ENCODE measurements at places on chromosomes 7 and 10.

DNA sequence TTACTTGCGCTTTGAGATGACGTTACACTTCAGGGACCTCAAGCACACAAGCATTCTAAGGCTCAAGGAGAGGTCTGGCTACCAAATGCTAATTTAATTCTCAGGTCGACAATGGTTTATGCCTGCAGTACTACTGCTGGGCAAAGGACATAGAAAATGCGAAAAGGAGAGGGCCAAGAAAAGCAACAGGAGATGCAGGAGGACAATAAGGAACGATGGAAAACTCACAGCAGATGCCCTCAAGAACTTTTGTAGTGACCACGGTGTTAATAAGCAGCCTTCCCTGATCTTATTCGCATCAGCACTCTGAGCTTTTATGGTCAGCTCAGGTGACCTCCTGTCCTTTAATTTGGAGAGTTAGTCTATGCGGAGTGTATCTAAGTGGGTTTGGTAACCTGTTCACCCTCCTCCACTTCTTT, 146.3 kb downstream of the GPR85 start:
- DNase-seq: no peak

DNA sequence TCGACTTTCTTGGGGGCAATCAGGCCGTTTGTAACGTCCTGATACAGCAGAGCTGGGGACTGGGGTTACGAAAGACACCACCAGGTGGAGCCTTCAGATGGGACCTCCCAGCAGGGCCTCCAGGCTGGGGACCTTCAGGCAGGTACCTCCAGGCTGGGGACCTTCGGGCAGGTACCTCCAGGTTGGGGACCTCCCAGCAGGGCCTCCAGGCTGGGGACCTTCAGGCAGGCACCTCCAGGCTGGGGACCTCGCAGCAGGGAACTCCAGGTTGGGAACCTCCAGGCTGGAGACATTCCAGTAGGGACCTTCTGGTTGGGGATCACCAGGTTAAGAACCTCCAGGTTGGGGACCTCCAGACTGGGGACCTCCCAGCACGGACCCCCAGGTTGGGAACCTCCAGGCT, 23.5 kb upstream of the GPR146 start:
- no peak for DNase-seq

GRCh38 chr7:157718303-157719007, 381.7 kb downstream of the DNAJB6 start:
- no peak for DNase-seq

GRCh38 chr7:137130751-137131158, 212.8 kb downstream of the PTN start:
- no peak for DNase-seq

DNA sequence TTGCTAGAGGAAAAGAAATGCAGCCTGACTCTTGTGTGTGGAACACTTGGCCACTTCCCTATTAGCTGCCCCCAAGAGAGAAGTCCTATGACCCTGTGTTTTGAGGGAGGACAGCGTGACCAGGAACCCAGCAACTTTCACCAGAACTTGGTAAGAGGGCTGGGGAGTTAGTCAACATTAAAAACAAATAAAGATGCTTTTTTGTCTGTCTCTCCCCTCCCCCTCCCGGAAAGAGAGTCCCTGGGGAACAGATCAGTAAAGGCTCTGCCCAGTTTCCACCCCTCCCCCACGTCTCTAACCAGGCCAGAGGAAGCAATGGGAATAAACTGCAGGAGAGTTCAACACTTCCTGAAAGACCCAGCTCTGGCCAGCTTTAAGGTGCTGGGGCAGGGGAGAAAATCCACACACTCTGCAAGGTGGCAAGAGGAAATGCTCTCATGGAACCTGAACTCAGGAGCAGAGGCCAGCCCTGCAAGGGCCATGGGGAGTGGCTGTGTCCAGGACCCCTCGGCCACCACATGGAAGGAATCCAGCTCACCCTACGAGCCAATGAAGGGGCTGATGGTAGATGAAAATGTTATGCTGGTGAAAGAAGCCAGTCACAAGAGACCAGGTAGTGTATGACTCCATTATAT, 21.5 kb downstream of the SH3PXD2A start:
- no peak for DNase-seq

DNA sequence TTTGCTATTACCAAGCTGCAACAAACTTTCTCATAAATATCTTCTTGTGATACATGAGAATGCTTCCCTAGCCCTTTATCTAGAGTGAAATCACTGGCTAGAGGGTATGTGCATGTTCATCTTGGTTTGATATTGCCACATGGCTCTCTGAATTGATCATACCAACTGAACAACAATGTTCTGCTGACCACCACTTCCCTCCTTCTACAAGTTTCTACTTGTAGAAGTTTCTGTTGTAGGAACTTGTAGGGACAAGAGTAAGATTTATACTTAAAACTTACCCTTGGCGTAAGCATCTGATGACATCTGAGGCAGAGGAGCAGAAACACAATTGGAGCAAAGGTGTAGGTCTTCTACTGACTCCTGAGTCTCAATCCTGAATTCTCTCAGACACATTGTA, 86.3 kb upstream of the FAM13C start:
- no peak for DNase-seq

GRCh38 chr7:101998029-101998905, 180.8 kb downstream of the CUX1 start:
- DNase-seq: no peak

DNA sequence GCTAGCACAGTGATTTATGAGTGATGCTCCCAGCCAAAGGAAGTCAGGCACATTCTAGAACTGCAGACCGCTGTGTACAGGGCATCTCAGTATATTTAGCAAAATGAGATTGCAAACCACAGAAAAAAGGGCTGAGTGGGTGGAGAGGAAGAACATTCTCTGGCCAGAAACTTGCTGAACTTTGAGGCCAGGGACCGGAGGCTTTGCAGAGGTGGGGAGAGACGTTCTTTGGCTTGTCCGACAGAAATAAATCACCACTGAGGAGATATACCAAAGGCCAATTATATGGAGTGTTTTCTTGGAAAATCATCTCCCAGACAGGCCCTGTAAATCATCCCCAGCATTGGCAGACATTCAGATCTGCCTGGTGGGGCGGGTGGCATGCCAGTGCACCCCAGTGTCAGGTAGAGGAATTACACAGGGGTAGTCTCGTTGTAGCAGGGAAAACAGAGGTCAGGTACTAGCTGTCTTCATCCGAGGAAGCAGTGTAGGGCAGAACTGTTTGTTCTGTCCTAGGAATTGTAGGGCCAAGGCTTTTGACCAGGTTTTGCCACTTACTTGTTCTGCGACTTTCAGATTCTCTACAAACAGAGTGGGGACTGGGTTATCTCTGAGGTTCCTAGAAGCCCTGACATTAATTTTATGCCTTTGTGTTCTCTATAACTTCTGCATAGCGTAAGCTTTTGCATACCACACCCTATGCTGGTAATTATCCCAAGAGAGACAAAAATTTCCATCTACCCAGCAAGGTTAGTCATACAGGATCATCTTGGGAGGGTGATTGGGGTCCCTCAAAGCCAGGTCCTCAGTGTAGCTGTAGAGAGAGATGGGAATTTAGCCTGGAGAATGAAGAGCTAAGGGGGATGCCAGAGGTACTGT, 655.6 kb downstream of the LRMDA start:
- peak; percentile 64 for DNase-seq

- no peak for DNase-seq
Measured at GRCh38 chr7:11615174-11615573, 216.8 kb downstream of the THSD7A start.

All from fibroblast of skin of left quadriceps (primary cell).